ENCODE measurements at places on chromosomes 7 and 10.

- no peak for DNase-seq
Measured at GRCh38 chr7:78702770-78703169, 750.7 kb downstream of the MAGI2 start.

DNA sequence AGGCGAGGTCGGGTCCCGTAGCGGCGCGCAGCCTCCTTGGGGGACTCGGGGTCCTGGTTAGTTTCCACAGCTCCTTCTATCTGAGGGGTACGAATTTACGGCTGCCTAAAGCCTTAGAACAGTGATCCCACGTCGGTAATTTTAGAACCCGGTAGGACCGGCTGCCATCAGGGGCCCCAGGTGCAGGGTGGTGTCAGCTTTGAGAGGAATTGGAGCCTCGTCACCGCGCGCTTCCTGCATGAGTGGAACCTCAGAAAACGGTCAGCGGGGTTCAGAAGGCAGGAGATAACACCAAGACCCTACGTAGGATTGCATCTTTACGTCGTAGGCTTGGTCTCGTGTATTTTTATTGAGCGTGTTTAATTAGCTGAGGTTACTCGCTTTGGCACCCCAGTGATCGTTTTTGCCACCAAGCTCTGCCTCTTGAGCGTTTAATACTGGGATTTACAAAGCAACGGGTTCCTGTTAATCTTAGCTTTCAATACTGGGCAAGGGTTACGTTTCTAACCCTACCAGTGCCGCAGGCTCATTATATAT is 443 bp downstream of the RNF32 start:
- no peak for DNase-seq

GRCh38 chr10:36391405-36391804 is 734.0 kb upstream of the ANKRD30A start:
- DNase-seq, result no peak

GRCh38 chr7:80026766-80027165 is 107.9 kb upstream of the GNAI1 start:
- no peak for DNase-seq

- DNase-seq, result no peak
Measured at GRCh38 chr7:101172854-101173751, 7.0 kb downstream of the NAT16 start.

DNA sequence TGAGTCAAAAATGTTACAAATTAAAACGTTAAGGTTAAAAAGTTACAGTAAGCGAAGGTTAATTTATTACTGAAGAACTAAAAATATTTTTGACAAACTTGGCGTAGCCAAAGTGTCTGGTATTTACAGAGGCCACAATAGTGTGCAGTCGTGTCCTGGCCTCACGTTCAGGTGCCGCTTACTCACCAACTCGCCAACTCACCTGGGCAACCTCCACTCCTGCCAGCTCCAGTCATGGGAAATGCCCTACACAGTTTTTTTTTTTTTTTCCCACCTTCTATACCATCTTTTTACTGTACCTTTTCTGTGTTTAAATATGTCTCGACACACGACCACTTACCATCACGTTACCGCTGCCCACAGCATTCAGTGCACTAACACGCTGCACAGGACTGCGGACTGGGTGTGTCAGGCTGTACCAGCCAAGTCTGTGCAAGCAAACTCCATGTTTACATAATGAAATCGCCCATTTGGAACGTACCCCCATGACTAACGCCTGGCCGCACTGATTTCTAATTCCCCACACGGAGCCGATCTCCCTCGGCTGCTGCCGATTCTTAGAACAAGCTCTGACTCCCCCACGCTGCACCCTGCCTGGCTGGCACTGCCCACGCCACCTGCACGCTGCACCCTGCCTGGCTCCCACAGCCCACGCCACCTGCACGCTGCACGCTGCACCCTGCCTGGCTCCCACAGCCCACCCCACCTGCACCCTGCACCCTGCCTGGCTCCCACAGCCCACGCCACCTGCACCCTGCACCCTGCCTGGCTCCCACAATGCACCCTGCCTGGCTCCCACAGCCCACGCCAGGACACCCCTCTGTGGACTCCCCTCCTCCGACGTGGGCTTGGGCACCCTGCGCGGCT is 203.1 kb downstream of the ZMYND11 start:
- DNase-seq, result no peak

GRCh38 chr10:92810934-92811532 is 37.3 kb upstream of the EXOC6 start:
- no peak for DNase-seq

- no peak for DNase-seq
Measured at GRCh38 chr7:84025332-84025927, 169.2 kb downstream of the SEMA3A start.

DNA sequence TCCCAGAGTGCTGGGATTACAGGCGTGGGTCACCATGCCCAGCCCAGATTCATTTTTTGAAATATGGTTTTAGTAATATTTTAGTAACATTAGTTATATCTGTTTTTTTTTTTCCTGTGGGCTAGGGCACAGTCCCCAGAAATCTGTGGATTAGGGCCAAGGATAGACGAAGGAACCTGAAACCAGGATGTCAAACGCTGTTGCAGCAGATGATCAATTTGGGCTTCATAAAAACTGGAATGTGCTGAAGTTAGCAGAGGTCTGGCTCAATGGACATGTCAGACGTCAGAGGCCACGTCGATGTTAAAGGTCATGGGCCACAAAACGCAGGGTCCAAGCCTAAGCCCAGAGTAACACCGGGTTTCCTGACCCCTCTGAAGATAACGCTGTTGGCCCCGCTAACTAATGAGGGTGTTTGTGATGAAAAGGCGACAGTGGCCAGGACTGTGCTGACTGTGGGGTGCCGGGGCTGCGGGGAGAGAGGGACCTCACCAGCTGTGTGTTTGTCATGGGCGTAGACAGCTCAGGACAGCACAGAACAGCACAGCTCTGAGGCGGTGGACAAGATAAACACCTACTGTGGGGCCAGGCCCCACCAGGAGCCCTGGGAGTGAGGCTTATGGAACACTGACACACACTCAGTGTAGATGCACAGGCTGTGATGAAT is 23.8 kb upstream of the GTPBP4 start:
- DNase-seq, result no peak

- DNase-seq, result no peak
Measured at GRCh38 chr10:35089611-35090161, 455 bp downstream of the CUL2 start.

DNA sequence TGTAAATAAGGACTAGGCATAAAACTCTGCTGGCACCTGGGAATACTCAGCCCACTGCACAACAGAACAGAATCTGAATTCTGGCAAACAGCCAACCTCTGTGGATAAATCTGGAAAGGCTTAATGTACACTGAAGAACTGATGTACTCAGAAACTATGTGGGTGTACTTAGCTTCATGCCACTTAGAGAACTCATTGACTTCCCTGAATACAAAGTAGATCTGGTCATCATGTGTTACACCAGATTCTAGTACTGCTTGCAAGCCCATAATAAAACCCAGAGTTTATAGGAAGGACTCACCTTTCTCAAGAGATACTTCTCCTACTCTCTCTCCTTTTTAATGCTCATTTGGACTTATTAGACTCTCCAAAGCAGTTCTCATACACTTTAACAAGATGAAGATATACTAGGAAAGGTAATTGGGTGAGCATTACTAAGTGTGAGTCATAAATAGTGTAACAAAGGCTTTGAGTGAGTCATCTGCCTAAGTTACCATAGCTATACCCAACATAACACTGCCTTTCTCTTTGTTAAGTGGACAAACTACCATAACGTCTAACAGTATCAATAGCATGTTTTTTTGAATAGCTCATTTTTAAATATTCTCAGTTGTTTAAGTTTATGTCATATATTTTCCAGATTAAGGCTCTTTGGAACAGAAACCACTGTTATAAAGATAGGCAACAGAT is 309.1 kb downstream of the MDFIC start:
- DNase-seq, result no peak

- no peak for DNase-seq
Measured at GRCh38 chr10:29189256-29189655, 99.6 kb upstream of the LYZL1 start.

- DNase-seq, result no peak
Measured at GRCh38 chr10:71521504-71522441, 125.1 kb downstream of the CDH23 start.

DNA sequence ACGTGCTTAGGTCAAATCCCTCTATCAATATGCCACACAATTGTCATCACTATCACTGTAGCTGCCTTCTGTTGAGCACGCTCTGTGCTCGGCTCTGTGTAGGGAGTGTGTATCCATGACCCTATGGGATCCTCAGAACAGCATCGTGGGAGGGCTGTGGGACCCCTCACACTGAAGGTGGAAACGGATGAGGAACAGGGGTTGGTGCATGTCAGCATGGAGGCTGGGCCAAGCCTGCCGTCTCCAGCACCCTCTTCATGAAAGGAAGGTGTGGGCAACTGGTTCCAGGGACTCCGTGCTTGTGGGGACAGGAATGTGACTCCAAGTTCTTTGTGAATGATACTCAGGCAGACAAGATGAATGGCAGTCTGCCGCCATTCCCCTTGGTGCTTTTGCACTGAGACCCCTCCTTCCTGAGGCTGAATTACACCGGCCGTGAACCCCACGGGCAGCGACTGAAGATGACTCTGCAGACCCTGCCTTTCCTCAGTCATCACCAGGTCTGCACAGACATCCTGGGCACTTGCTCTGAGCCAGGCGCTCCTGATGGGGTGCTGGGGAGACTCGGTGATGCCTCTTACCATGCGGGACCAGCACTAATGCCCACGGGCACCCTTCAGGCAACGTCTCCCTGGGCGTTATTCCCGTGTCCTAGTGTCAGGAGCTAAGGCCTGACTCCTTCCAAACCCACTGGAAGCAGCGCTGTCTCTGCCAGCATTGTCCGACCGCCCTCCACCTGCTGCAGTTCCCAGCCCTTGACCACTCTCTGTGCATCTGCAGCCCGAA is 495.2 kb downstream of the TCERG1L start:
- DNase-seq, result no peak

- DNase-seq, result no peak
Measured at GRCh38 chr10:71483135-71483534, 86.4 kb downstream of the CDH23 start.

DNA sequence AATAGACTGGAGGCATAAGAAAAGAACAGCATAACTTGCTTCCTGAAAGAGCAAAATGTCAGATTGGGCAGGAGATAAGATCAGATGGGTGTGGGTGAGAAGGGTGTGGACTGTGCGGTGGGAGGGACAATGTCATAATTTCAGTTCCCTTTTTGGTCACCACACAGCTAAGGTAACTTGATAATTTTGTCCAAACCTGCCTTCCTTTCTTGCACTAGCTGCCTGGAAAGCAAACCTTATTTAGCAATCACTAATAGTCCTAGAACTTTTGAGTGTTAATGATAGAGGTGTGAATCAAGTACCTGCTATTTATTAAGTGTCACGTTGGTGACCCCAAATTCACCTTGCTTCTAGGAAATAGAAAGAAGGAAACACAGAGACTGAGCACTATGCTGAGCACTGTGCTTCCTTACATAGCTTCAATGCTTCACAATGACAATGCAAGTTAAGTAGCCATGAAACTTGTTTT is 72.4 kb upstream of the SP4 start:
- no peak for DNase-seq

DNA sequence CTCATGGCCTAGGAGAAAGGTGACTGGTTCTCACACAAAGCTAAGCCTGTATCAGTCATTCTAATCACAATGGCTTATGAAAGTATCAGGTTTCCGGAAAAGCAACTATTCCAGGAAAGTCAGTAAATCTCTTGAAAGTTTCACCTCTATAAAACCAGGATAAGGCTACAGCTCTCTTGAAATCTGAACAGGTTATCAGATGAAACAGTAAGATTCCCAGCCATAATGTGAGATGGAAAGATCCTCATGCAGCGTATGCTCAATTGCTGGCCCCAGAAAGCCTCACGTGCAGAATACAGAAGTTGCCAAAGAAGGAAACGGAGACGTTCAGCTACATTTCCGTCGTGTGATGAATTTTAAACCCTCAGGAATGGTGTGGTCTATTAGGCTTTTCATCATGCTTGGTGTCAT is 90.0 kb downstream of the PFKFB3 start:
- no peak for DNase-seq

GRCh38 chr7:85682833-85683620 is 496.2 kb upstream of the SEMA3D start:
- DNase-seq, result no peak
